Activated T-helper 1 cell treated with Interleukin-2 at 50 U/mL for 16 hours (primary cell): ENCODE measurements at places on chromosomes 11 and 22.

- no peak for DNase-seq
Observed at GRCh38 chr11:61771985-61772455, 19.6 kb downstream of the MYRF start.

- DNase-seq = no peak
Observed at GRCh38 chr22:42688241-42689211, 32.1 kb downstream of the A4GALT start.

DNA sequence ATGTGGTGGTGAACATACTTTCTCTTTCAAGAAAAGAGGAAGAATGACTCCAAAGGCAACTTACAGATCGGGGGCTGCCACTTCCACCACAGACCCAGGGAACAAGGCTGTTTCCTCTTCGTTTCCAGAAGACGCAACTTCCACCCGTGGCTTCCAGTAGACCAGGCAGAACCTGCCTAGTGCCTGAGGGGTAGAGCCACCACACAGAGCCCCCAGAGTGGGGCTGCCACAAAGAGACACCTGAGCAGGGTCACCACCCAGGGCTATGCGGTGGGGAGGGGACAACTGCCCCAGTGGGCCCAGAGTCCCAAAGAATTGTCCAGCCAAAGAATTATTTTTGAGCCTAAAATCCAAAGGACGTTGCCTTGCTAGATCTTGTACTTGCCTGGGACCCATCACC, 16.7 kb upstream of the PHF21B start:
- DNase-seq = no peak

DNA sequence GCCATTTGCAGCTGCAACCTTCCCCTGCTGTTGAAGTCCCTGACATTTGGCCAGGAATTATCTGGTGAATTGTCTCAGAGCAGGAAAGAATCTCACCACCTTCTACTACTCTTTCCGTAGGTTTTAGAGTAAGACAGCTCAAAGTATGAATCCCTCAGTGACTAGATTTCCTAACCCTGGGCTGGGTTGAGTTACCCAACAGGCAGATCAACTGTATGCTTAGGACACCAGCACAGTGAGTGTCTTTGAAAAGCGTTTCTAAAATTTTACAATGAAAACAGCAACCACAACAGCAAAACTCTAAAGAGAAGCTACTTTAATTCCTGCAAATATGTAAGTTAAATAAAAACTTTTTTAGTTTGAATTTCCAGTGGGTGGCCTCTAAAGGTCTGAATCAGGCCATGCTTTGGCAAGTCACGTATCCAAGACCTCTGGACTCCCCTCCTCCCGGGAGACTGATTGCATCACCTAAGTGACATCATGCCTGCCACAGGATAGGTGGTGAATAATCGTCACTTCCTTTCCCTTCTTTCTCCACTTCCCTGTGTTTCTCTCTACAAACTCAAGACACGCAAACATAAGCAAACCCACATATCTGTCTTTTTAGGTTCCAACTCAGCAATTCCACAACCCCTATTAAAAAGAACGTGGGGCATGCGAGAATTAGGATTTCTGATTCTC, 7.8 kb downstream of the OR8B12 start:
- DNase-seq = no peak

GRCh38 chr11:102459393-102459792, 6.8 kb upstream of the TMEM123 start:
- DNase-seq = no peak

DNA sequence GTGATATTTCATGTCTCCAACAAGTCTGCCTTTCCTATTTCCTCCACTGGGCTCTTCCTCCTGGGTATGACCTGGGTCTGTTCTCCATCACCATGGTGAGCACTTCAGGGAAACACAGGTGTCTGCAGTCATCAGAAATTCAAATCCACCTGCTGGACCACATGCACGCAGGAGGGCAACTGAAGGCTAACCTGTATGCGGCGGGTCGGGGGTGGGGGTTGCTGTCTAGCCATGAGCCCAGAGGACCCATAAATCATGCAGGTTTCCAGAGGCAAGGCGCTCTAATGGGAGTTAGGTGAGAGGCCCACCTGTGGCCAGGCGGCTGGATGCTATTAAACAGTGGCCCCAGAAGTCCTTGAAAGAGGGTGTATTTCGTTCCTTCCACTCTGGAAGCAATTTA, 11.1 kb upstream of the PAMR1 start:
- no peak for DNase-seq

GRCh38 chr11:86440305-86440716, 65.6 kb downstream of the CCDC81 start:
- DNase-seq = no peak

GRCh38 chr11:133338588-133338987, 193.7 kb downstream of the OPCML start:
- no peak for DNase-seq

DNA sequence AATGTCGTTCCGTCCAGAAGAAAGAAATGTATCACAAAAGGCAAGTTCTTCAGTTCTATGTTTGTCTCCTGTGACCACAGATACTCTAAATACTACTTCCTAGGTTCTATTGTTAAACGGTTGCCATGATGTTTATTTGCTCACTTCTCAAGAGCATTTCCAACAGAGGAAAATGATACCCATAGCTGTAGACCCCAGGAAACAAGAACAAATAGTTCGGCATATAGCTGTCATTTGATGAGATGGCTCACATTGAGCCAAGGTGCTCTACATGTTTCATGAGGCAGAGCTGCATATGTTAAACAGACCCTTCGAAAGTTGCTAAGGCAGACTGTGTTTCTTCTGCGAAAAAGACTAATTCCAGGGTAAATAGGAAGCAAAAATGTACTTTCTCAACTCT, 15.4 kb upstream of the ANGPTL5 start:
- DNase-seq = no peak

GRCh38 chr11:133692126-133692934, 153.0 kb downstream of the SPATA19 start:
- DNase-seq = no peak

GRCh38 chr22:23925020-23925606, 30.9 kb downstream of the MIF start:
- no peak for DNase-seq

- no peak for DNase-seq
Observed at GRCh38 chr11:32792111-32792947, 2.1 kb downstream of the CCDC73 start.

DNA sequence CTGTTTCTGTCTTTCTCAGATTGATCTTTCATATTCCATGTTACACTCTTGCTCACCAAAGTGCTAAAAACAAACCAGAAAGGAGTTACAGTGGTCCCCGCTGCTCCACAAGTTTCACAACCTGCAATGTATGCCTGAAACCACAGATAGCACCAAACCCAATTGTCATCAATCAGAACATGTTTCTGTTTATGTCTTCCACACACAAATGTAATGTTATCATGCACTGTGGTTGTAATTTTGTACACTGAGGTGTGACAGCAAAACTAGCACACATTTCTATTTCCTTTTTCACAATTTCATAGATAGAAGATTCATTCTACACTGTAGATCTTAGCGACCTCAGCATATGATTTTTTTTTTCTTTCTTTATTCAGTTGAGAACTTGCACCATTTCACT, 1045.9 kb upstream of the RAG2 start:
- no peak for DNase-seq

DNA sequence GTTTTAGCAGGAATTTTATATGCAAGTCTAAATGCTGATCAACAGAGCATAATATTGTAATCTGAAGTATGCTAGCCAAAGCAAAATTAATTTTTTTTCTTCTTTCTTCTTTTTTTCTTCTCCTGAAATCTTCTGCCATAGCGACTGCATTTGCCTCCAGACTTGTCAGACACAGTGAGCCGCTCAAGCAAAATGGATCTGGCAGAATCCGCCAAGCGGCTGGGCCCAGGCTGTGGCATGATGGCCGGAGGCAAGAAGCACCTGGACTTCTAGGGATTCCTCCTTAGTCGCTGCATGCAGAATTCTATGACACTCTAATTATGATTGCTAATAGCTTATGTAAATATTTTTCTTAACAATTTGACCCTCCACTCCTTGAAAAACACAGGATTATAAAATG, 27.9 kb downstream of the PAX6 start:
- no peak for DNase-seq

DNA sequence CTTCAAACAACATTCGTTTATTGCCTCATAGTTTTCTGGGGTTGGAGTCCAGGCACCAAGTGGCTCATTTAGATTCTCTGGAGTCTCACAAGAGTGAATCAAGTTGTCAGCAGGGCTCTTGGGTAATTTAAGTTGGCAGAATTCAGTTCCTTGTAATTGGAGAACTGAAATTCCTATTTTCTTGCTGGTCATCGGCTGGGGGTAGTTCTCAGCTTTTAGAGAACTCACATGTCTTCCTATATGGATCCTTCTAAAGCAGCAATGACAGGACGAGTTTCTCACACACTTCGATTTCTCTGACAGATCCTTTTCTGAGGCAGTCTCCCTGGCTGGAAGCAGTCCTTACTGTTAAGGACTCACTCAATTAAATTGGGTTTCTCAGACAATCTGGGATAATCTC, 17.3 kb upstream of the OOSP4B start:
- DNase-seq = no peak

DNA sequence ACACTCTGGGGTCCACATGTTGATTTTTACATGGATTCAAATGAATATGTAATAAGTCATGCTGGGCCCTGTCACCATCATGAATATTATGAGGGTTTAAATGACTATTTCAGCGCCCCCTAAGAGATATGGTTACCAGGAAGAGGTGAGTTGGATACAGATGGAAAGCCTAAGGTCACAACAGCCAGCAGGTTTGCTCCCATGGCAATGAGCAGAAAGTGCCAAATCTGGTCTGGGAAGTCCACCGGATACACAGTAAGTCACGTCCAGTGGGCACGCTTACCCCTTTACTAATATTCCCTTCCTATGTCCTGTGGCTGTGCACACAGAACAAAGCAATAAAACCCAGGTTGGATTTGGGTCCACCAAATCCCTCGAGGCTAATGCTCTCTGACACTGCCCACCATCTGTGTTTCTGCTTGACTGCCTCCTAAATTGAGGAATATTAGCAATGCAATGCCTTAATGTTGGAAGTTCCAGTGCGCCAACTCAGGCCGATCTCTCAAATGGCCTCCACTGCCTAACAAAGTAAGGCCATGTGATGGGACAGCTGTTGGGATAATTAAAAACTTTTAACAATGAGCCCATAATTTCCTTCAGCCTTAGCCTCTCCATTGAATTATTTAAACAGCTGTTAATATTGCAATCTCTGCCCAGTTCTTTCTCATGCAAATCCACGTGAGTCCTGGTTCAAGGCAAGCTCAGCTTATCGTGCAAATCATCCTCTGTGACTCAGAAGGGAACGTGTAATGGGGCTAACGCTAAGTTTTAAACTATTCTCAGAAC, 97.6 kb downstream of the SLC1A2 start:
- DNase-seq = no peak

DNA sequence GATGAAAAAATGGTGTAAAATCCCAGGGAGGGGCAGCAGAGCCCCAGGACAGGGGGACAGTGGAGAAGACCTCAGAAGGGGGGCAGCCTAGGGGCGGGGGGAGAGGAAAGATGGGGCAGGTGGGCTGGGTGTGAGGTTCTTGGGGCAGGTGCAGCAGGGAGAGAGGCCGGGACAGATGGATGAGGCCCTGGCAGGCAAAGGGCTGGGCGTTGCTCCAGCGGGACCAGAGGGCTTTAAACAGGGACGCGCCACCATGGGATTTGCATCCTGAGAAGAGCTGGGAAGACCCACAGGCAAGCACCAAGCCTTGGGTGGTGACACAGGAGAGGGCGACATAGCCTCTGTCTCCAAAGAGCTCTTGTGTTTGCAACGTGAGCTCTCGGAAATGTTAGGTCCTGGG, 1342.8 kb downstream of the TBC1D22A start:
- DNase-seq = no peak

GRCh38 chr11:124804884-124805283, 4.7 kb upstream of the MSANTD2 start:
- no peak for DNase-seq

DNA sequence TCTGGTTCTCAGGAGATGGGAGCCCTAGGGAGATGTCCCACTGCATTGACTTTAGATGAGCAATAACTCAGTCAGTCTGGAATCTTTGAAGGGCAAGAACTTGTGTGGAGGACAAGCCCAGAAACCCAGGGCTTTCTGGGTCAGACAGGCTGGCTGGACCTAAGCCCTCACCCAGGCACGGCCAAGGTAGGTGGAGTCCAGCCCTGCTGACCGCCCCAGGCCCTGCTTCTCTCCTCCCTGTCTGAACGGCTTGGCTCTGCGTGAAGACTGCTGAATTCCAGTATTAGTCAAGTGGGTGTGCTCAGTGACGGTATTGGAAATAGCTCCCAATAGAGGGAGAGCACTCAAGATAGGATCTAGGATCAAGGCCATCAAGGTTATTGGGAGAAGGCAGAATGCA, 6.1 kb downstream of the CXCR5 start:
- no peak for DNase-seq

DNA sequence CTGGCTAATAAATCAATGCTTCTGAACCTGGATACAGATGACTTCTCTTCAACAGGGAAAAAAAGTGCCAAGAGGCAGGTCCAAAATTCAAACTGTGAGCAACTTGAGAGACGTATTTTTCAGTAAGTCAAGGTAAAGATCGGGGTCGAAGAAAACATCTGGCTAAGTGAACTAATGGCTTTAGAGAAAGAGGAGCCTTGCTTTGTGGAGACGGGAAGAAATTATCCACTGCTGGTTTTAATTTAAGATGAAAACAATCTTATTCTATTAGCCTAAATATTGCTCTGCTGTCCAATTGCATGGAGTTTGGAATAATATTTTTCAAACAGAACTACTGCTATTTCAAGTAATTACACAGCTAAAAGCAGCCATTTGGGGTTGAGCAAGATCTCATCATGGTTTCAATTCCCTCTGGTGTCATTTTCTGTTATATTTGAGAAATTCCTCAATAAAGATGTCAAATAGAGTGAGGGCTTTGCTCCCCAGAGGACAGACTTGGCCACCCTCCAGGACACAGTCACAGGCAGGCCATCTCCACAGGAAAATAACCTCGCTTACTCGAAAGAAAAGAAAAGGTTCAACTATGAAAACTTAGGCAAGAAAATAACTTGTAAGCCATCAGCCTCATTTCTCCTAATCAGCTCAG, 29.8 kb downstream of the SCUBE1 start:
- no peak for DNase-seq

DNA sequence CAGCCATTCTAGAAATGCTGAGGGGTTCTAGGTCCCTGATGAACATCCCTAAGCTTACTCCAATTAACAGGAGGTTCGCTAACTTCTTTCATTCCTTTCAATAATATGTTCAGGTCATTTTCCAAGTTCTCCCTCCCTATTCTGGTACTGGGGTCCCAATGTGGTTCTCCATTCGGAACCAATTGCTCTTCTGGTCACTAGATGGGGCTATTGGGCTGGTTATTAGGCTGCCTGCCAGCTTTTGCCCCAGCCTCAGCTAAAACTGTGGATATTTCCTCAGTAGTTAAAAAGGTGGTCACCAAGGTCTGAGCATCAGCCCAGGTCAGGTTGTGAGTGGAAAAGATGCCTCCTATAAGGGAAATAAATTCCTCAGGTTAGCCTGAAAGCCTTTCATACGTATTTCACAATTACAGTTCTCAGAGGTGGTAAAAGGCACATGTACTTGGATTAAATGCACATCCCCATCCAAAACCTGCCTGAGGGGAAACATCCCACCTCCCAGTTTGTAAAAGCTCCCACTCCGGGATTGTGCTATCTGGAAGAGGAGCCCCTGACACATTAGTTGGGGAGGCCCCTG, 161.1 kb upstream of the CCDC179 start:
- no peak for DNase-seq
